ENCODE measurements at places on chromosomes 6 and 20.

GRCh38 chr20:51703400-51704287 is 64.5 kb downstream of the ATP9A start:
- no peak for DNase-seq

- no peak for DNase-seq
Observed at GRCh38 chr6:13615792-13616120, 621 bp downstream of the NOL7 start.

DNA sequence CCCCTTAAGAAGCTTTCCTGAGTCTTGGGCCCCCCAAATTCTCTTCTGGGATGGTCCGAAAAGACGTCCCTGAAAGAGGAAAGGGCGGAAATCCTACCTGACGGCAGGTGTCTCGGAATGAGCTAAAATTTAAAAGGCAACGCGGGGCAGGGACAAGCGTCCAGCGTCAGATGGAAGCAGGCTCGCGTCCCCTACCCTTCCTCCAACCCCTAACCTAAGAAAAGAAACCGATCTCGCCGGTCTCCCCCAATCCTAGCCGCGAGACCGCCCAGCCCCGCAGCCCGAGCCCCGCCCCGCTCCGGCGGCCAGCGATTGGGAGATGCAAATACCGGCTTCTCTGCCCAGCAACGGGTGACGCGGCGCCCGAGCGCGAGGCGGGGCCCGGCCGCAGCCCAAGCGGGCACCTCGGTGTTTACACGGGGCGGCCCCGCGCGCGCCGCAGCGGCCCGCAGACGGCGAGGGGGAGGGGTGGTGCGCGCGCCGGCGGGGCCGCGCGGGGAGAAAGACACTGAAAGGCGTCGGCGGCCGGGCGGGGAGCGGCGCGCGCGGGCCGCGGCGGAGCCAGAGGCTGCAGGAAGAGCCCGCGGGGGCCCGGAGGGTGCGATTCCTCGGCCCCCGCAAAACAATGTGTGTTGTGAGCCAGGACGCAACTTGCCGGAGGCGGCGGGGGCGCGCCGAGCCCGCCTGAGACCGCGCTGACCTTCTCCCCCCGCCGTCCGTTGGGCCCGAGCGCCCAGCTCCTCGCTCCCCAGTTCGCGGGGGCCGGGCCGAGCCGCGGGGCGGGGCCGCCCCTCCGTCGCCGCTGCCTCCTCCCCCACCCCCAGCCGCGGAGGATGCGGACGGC is at the start of gene SOX12:
TSS of gene SOX12 (plus strand) at position 508 of the 844 bp plus-strand sequence. CDS start 373 bp downstream, outside the sequence.
- peak; percentile 98 for DNase-seq

DNA sequence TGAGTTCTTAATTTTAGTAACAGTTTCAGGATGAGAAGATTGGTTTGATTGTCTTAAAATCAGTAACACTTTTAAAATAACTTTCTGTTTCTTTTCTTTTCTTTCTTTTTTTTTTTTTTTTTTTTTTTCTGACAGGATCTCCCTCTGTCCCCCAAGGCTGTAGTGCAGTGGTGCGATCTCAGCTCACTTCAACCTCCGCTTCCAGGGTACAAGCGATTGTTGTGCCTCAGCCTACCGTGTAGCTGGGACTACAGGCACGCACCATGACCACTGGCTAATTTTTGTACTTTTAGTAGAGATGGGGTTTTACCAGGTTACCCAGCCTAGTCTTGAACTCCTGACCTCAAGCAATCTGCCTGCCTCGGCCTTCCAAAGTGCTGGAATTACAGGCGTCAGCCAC is 33.7 kb upstream of the KCNQ5 start:
- DNase-seq: no peak

- DNase-seq: no peak
Observed at GRCh38 chr20:1418350-1418749, 25.5 kb upstream of the FKBP1A start.

- DNase-seq: no peak
Observed at GRCh38 chr6:127188744-127189143, 70.3 kb downstream of the RSPO3 start.

- no peak for DNase-seq
Observed at GRCh38 chr20:15446373-15446772, 1109.0 kb upstream of the FLRT3 start.

DNA sequence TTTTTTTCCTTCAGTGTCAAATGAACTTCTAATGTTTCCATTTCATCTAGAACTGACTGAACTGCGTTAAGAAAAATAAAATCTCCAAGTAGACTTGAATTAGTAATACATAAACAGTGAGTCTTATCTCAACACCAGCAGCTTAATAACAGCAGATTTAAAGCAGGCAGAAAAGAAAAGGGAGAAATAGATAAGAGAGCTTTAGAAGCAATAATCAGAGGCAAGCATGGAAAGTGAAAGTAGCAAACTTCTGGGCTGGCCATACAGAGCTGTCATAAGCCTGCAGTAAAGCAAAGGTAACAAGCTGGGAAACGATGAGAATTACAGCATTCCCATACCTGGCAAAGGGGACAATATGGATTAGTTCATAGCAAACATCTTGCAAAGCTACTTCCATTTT is 16.9 kb upstream of the ANGPT4 start:
- DNase-seq: no peak

- DNase-seq: no peak
Observed at GRCh38 chr6:72553531-72554511, 68.0 kb upstream of the KCNQ5 start.

All from cerebellar nuclear complex (tissue), 1 donor.